ENCODE measurements at places on chromosomes 2 and 18. TPM values are rescaled to one million over a fixed set of nuclear protein-coding genes. Genes with fewer than 3 reads are reported as not detected.

CD8A gene
- 1.9 TPM for polyA plus RNA-seq

ABCA12 gene
- not detected for polyA plus RNA-seq

DNA sequence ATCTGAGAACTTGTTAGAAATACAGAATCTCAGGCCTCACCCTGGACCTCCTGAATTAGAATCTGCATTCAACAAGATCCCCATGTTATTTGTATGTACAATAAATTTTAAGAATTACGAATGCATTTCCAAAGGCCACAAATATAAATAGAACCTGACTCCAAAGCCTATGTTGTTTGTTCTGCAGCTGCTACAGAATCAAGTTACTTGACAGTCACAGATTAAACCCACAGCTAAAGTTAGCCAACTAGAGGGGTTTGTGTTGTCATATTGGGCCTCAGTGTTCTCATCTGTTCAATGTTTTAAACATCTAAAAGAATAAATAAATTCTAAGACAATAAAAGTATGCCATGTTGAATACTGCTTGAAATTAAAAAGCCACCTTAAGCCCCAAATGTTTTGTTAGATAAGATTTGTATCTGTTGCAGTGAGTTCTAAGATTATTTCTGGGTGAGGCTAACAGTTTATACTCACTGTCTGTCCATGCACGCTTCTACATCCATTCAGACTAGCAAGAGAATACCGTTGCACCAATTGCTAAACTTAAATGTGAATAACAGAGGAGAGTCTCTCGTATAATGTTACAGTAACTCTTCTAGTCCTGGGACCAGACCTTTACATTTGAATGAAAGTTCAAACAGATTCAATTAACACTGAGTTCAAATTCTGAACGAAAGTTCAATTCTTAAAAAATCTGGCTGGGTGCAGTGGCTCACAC, 200.4 kb downstream of the MEMO1 start:
- no peak for DNase-seq

DNA sequence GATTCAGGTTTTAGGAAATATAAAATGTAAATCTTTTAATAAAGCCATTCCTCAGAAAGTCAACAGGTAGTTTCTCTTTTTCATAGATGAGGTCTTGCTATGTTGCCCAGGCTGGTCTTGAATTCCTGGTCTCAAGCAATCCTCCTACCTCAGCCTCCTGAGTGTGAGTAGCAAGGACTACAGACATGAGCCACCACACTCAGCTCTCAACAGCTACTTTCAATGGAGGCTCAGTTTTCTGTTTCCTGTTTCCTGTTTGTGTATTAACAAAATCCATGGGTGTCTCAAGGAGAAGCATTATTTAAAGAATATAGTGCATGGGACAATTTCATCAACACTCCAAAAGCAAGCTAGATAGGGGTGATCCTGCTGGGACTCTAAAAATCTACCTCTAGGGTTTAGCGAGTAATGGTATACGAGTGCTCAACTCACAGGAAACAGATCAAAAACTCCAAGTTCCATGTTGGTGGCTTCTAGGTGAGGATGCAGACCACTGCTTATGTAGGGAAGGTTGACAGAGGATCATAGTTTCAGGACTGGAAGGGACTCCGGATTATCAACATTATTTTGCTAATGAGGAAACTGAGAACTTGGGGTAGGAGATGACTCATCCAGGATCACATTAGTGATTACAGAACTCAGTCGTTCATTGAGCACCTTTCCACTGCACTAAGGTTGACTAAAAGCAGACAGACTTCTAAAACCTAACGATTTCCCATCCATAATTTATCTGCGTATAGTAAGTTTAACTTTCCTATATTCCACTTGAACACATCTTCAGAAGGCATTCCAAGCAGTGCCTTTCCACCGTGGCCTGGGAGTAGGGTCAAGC, 61.7 kb upstream of the WIPF1 start:
- DNase-seq, result no peak

DNA sequence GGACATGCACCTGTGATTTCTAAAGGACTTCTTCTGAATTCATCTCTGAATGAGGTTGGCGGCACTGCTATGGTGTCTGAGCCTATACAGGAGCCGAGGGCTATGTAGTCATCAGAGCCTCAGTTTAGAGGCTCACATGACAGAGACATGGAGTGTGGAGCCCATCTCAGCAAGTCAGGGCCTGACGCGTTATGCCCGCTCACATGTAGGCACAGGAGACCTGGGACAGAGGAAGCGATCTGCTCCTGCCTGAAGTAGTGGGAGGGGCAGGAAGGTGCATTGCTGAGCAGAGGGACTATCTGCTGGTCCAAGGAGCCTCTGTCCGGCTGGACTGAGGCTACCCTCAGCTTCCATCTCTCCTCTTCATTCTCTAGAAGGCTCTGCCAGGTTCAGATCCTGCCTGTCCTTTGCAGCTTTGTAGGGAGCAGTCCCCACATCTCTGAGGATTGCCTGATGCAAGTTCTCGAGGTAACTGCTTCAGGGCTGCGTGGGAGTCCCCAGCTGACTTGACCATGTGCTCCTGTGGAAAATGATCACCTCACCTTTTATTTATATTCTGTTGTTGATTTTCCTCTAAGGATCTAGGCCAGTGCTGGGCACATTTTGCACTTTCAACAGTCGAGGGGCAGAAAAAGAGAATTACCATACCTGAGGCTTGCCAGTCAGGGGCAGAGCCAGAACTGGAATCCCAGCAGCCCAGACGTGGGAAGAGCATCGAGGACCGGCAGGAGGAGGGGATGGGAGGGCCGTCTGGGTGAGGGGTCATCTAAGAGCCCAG, 16.6 kb downstream of the KLHL29 start:
- no peak for DNase-seq

- no peak for DNase-seq
Observed at GRCh38 chr2:1611886-1612285, 132.4 kb downstream of the PXDN start.

Measured in naive B cell (primary cell).